Fibroblast of skin of right biceps (primary cell): ENCODE measurements at places on chromosomes 11 and 22.

- DNase-seq, result no peak
These were observed 98.1 kb upstream of the KIRREL3 start for GRCh38 chr11:127098684-127099083.

GRCh38 chr22:23892130-23892529, 2.1 kb upstream of the MIF start:
- no peak for DNase-seq

DNA sequence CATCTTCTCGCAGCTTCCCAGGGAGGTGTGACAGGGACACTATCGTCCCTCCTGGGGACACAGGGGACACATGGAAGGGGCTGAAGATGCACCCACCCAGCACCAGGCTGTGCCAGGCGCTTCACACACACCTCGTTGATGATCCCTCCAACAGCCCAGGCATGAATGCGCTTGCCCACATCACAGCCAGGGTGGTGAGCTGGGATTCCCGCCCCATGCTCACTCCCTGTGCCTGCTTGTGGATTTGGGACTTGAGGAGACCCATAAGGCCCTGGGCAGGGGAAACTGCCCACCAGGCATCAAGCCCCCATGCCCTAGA, 57.8 kb downstream of the OTOG start:
- DNase-seq, result no peak

- peak; percentile 47 for DNase-seq
These were observed 13.1 kb upstream of the RPS19BP1 start for GRCh38 chr22:39545386-39546365.

DNA sequence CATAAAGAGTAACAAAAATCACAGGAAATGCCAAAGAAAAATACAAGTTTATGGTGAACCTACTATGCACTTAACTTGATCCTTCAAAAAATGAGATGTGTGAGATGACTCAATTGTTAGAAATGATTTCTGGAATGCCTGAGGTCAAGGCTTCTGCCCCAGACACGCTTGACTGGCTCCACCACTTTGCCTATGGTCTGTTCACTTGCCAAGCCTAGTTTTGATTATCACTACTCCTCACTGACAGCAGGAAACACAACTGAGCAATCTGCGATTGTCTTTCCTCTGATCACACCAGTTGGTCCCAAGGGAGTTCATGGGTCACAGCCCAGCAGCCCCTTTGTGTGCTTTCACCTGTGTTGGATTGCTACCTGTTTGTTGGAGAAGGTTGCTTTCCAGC, 20.6 kb upstream of the PRDM10 start:
- peak; percentile 92 for DNase-seq

DNA sequence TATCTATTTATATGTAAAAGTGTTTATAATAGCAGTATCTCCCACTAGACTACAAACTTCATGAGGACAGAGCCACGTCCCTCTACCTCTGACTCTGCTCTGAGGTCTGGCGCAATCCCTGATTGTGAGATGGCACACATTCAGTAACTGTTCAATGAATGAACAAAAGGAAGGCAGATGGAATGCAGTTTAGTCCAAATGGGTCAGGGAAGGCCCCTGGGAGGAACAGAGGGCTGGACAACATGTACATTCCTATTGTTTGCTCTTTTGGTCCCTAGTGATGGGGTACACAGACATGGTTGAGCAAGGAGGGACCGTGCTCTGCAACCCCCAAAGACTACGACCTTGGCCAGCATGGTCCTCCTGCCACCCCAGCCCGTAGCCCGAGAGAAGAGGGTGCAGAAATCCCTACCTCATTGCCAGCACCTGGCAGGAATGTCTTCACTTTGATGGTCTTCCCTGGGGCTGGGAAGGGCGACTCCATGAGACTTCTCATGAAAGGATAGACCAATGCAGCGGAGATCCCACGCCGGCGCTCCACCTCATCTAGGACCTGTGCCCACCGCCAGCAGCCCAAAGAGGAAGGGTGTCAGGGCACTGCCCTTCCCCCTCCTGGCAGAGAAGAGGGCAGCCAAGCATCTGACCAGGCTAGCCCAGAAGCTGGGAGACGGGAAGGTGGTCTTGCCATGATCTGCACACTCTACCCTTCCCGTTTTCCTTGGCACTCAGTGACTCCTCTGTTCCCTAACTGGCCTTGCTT, 24.3 kb downstream of the RPL27A start:
- no peak for DNase-seq

- peak; percentile 56 for DNase-seq
These were observed 107.1 kb upstream of the RASSF10 start for GRCh38 chr11:12901874-12902481.

- no peak for DNase-seq
These were observed 14.3 kb downstream of the EIF3M start for GRCh38 chr11:32597921-32598320.

DNA sequence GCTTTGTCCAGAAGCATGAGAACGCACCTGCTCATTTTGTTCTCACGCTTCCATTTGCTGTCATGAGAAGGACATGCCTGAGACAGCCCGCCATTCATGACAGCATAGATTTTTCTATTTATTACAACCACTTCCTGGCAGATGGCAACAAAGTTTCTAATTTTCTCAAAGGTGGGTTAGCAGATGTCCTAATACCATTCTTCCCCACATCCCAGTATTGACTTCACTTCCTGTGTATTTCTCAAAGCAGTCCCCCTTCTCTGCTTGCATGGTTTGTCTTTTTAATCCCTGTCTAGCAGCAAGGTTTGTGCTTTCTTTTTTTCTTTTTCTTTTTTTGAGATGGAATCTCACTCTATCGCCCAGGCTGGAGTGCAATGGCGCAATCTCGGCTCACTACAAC, 94.3 kb downstream of the ISX start:
- DNase-seq, result no peak

DNA sequence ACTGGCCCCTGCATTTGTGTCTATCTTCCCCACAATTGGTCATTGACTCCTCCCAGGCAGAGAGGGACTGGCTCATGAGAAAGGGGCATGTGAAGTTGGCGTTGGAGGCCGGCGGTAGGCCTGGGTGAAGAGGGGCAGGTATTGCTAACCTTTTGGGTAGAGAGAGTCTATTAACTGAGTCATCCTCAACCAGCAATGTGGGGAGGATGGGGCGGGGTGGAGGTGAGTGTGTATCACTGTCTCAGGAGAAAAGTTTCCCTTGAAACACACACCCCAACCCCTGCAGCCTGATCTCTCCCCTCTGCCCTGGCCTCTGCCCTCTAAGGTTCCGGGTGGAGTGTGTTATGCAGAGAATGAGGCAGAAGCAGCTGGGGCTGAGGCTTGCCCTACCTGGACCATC, 60.1 kb upstream of the PHF21B start:
- DNase-seq, result no peak

DNA sequence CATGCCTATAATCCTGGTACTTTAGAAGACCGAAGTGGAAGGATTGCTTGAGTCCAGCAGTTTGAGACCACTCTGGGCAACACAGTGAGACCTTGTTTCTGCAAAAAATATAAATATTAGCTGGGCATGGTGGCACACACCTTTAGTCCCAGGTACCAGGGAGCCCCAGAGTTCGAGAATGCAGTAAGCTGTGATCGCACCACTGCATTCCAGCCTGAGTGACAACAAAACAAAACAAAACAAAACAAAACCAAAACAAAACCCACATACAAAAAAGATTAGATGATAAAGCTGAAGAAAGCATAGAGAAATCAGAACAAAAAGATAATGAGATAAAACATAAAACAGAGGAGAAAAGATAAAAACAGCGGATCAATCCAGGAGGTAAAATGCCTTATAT, 62.1 kb downstream of the TCF20 start:
- DNase-seq, result no peak

DNA sequence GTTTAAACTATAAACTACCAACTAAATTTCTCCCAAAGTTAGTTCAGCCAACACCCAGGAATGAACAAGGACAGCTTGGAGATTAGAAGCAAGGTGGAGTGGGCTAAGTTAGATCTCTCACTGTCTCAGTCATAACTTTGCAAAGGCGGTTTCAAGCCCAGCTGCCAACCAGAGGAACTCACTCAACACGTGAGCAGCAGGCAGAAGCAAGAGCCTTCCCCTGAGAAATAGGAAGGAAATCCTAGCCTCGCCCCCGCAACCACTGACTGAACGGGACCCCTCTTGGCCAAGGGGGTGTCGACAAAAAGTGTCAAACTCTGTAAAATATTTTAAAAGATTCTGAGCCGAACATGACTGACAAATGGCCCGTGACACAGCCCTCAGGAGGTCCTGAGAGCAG, 4.4 kb upstream of the KRTAP5-9 start:
- no peak for DNase-seq

DNA sequence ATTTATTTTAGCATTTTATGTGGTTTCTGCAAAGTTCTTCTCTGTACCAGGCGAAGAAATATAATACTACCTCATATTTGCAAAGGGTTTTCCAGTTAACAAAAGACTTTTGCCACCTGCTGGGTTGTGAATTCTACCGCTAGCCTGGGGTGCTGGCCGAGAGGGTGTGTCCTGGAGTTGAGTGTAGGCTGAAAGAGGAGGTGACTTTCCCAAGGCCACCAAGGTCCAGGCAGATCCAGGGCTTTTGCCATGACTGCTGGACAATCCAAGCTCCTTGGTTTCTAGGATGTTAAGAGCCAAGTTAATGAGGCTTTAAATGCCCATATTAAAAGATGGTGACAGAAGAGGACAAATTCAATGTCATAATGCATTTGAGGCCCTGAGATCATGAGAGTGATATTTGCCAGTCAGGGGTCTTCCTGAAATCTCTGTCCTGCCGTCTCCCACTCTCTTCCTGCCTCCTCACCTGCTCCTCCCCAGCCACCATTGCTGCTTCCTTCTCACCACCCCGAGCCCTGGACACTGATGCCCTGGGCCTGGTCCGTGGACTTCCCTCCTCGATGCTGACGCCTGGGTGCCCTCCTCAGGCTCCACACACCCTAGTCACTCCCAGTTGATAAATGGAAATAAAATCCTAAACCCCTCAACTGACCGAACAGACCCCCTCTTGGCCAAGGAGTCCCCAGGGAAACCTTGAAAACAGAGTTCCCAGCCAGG, 825.6 kb downstream of the TBC1D22A start:
- DNase-seq, result no peak

- no peak for DNase-seq
These were observed 10.2 kb downstream of the BARX2 start for GRCh38 chr11:129385801-129386200.

DNA sequence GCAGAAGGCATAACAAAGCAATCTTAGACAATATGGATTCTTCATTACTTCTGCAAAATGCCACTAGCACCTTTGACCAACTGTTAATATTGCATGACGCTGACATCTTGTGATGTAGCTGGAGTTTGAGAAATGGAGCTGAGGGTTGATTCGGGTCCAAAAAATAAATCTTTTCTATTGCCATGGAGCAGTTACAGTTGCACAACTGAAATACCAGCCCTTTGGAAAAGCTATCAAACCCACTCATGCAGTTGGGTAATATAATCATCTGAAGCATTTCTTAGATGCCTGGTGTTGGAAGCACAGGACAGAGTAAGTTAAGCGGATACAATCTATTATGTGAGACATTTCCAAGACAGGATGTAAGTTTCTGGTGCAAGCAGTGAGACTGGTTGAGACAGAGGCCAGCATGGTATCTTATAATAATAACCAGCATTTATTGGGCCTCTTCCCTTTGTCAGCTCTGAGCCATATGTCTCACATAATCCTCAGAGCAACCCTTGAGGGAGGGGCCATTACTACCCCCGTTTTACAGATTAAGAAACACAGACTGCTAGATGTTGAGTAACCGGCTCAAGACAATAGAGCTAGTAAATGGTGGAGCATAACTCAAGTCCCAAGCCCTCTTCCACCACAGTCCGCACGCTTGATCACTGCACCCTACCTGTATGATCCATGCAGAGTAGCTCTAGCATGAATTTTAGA, 74.9 kb upstream of the CAPRIN1 start:
- peak; percentile 55 for DNase-seq

- peak; percentile 41 for DNase-seq
These were observed 220.8 kb upstream of the SNX19 start for GRCh38 chr11:131137046-131137445.

DNA sequence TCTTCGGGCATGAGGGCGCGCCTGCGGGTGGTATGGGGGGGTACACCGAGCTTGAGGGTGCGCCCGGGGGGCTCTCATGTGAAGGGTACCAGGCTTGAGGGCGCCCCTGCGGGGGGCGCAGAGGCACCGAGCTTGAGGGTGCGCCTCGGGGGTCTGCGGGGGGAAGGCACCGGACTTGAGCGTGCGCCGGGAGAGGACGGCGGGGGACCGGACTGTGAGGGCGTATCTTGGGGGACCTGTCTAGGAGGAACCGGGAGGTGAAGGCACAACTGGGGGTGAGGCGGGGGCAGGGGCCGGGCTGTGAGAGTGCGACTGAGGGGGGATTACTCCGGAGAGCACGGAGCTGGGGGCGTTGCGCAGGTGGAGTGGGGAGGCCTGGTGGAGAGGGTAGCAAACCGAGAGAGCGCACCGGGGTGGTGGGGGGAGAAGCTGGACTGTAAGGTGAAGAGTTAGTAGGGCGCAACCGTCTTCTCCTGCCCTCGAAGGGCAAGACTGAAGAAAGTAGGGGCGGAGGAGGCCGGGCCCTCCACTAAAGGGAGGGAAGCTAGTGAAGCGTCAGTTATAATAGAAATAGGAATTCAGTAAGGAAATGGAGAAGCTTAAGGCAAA, 1.1 kb upstream of the DDX6 start:
- peak; percentile 9 for DNase-seq

GRCh38 chr22:39234472-39234787, 10.4 kb downstream of the PDGFB start:
- DNase-seq, result peak; percentile 39

DNA sequence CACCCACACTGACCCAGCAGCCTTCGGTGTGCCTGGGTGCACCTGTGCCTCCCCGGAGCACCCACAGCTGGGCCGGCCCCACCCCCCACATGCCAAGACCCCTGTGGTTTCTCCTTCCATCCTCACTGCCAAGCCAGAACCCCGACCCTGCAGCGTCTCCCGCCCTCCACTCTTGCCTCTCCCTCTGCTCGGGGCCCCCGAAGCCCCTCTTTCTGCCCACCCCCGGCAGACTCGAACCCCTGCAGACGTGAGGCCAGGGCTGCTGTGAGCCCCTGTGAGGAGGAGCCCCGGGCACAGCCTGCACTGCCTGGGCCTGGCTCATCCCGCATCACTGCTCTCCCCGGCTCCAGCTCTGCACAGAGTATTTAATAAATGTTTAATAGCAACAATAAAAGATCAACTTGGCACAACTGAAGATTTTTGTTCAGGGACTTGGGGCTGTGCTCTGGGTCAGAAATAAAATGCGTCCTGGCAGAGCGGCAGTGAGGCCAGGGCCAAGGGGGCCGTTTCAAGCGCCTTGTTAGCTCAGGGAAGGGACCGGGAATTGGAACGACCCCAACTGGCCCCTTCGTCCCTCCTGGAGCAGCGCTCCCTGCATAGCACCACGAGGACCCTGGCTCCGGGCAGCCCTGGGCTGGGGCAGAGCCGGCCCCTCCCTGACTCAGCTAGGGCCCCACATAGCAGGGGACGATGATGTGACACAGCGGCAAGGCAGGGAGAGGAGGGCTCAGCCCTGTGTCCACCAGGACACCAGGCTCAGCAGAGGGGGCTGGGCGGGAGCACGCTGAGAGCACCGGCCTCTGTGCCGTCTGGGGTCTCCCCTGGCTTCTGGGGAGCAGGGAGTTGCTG, 520.8 kb downstream of the BRD1 start:
- no peak for DNase-seq

DNA sequence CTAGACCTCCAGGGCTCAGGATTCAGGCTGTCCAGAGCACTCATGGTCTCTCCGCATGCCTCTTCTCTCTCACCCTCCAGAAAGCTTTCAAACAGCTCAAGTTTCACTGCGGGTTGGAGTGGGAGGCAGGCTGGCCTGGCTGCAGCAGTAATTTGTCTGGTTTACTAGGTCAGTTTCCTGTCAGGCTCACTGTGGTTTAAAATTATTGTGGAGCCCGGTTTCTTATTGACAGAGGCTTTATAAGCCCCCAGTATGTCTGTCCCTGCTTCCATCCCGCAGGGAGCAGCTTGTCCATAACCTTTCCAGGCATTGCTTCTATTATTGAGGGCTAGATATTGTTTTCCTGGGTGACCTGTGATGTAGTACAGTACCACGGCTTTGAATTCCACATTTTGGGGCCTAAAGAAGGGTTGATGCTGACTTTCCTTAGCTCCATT, 235.3 kb upstream of the SORL1-AS1 start:
- peak; percentile 42 for DNase-seq
